NCI-H1436 treated with DMSO at 0.1 percent for 48 hours (cell line): ENCODE measurements at places on chromosomes 7 and 10.

DNA sequence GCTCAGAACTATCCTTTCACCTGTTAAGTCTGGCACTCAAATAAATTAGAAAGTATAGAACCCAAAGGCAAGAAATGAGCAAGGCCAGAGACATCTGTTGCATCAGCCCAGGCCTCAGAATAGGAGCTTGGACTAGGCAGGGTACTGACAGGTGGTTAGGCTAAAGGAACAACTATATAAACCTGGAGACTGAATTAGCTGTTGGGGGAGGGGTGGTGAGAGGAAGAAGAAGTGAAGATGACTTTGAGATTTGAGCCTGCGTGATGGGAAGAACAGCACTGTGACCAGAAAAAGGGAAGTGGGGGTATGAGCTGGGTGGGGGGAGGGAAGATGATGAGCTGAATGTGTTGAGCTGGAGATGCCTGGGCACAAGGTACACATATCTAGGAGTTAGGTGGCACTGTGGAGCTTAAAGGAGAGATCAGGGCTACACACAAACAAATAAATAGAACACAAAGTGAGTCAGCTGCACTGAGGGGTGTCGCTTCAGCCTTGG lies 244.7 kb downstream of the PTEN start:
- DNase-seq = no peak

- DNase-seq = no peak
Observed at GRCh38 chr7:130299866-130300265, 6.9 kb downstream of the CPA4 start.

- no peak for DNase-seq
Observed at GRCh38 chr7:20220293-20220761, 3.1 kb upstream of the MACC1 start.

DNA sequence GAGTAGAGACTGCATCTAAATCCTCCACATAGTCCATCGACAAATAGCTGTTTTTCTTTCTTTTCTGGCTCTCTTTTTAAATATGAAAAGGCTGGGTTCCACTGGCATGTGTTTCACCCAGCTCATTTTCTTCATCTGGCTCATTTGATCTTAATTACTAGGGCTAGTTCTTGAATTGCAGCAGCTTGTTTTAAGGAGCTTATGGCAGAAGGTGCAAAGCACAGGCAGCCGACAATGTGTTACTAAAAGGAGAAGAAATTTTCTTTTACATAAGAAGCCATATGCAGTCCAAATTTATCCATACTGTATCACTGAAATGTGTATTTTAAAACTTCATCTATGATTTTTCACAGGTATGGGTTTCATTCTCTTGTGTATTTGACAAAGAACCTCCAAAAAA lies 205.6 kb upstream of the PTER start:
- no peak for DNase-seq

DNA sequence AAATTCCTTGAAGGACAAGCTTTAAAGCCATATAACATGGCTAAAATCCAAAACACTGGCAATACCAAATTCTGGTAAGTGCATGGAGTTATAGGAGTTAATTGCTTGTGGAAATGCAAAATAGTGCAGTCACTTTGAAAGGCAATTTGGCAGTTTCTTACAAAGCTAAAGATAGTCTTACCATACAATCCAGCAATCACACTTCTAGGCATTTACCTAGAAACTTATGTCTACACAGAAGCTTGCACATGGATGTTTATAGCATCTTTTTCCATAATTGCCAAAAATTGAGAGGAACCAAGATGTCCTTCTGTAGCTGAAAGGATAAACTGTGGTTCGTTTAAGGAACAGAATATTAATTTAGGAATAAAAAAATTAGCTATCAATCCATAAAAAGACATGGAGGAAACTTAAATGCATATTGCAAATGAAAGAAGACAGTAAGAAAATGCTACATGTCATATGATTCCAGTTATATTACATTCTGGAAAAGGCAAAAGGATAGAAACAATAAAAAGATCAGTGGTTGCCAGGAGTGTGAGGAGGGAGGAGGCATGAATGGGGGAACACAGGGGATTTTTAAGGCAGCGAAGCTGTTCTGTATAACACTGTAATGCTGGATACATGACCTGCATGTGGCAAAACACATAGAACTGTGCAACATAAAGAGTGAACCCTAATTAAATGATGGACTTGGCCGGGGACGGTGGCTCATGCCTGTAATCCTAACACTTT lies 51.9 kb downstream of the GNAT3 start:
- DNase-seq = no peak

DNA sequence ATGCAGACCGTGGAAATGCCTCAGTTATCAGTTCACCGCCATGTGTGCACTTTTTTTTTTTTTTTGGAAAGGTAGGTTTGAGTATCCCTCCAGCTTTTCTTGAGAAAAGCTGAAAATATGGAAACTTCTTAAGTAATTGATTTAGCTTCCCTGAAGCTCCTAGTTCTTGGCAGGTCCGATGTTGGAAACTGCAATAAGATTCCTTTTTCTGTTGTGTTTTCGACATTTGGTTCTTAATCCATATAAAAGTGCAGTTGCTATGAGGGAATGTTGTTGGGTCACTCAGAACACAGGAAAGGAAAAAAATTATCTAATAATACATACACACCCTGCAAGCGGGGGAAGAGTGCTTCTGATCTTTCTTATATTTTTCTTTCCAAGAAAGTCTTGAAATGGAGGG lies 665.2 kb downstream of the INHBA start:
- DNase-seq = no peak

GRCh38 chr10:129838794-129839193 lies 125.3 kb downstream of the EBF3 start:
- DNase-seq = no peak

- DNase-seq = no peak
Observed at GRCh38 chr7:14158111-14158510, 168.6 kb upstream of the ETV1 start.

- no peak for DNase-seq
Observed at GRCh38 chr7:47153576-47153975, 428.3 kb downstream of the TNS3 start.

DNA sequence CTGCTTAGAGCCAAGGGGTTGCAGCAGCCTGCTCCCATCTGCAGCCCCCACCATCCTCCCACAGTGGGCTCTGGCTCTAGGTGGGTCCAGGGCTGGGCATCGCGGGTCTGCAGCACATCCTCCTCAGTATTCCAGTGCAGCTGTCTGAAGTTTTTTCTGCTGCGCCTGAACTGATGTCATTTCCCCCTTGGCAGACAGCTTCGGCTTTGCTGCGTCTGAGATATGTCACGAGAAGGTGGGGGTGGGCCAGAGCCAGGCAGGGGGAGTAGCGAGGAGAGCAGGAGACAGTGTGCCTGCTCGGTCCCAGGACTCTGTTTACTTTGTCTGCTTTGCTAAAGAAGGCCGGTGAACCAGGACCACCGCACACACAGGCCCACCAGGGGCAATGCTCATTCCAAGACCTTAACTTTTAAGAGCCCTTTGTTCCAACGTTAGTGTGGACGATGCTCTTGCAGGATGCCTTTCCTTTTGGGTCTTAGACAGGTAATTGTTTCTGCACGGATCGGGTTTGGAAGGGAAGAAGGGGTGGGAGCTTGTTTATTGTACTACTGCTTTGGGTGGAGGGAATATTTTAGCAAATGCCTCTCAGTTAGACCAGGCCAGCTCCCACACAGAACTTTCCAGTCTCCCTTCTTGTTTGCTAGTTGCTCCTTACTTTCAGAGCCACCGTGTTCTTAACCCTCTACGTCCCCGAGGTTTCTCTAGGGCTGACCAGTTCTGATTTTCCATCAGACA lies 32.4 kb downstream of the WBP1L start:
- DNase-seq = no peak

GRCh38 chr7:22896917-22897316 lies 74.3 kb upstream of the TOMM7 start:
- DNase-seq = no peak

GRCh38 chr10:22459496-22459895 lies 114.2 kb downstream of the SPAG6 start:
- no peak for DNase-seq

DNA sequence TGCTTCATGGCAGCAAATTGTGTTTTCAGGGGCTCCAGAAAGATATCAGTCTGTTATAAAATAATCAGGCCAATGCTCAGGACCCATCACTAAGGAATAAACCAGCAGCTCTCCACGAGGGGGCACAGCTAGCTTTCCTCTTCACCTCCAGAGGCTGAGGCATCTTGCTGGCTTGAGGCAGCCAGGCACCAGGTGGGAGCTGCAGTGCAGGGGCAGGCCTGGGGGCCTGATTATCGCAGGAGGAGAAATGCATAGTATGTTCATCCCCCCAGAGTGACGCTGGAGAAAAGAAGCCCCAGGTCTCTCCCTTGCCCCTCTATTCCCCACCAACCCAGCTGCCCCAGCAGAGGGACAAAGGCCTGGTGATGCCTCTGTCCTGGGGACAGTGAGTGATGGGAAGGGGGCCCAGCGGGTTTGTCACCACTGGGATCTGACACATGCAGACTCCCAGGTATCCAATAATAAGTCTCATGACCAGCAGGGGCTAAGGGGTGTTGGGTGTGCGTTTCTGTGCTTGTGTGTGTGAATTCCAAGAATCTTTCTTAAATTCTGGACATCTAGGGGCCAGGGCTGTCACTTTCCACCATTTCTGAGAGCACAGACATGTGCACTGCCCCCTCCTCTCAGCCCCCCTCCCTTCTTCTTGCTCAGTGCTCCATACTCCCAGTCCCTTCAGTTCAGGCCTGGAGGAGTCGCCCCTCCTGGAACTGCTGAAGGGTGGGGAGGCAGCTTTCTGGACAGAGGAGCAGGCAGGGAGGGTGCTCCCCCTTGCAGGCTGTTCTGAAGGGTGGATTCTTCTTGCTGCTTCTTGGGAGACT lies 128.1 kb upstream of the FAM20C start:
- DNase-seq = no peak

DNA sequence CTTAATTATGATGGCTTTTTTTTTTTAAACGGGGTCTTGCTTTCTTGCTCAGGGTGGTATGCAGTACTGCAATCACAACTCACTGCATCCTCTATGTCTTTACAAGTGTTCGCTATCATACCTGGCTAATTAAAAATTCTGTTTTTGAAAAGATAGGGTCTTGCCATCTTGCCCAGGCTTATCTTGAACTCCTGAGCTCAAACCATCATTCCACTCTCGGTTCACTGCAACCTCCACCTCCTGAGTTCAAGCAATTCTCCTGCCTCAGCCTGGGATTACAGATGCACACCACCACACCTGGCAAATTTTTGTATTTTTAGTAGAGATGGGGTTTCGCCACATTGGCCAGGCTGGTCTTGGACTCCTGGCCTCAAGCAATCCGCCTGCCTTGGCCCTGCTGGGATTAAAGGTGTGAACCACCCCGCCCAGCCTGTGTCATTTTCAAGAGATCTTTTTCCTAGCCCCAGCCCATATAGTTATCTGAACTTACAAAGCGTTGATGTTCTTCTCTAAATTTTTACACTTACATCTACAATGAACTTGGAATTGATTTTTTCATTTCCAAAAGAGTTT lies 6.0 kb downstream of the HNRNPF start:
- DNase-seq = no peak
